ENCODE measurements at places on chromosomes 13 and 19.

- DNase-seq = no peak
Observed at GRCh38 chr19:11172576-11172975, 17.0 kb upstream of the SPC24 start.

DNA sequence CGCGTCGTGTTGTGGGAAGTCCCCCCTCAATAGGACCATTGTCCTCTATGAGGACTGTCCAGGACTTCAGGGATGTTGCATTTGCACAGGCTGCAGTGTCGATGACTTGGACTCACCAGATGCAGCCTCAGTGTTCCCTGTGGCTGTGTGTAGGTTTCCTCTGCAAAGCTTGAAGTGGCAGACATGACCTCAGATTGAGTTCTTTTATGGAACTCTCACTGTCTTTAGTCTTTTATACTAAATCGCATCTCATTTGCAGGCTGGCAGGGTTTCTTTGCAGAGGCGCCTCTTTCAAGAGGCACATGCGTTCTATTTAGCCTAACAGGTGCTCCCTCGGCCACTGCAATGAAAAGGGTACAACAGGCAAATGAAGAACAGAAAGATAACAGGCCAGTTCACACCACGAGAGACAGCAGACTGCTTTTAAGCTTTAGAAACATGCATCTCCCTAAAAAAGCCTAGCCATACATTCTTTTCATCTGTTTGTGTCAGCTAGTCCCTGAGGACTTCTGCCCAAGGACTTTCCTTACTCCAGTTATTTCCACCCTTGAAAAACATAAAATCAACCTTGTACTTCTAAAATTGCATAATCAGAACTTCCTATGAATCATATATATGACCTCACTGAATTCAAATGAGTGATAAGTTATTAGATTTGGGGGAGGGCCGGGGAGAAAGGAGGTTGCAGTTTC lies 118.4 kb downstream of the RAB20 start:
- DNase-seq = peak; percentile 78

DNA sequence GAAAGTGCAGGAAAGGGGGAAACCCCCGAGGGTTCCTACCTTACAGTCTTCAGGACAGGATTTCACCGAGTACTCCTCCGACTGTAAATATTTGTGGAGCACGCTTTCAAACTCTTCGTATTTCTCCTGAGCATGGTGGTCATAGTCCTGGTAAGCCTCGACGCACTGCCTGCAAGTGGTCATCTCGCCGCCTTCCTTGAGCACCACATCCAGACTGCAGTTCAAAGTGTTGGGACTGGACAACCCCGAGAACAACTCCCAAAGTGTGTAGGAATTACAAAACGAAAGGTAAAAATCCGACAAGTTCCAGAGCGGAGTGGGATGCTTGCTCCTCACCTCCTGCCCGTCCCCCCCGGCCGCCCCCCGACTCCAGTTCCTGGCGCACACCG lies 349.7 kb downstream of the LIG4 start:
- DNase-seq = peak; percentile 53

- no peak for DNase-seq
Observed at GRCh38 chr19:38204096-38204495, 19.9 kb downstream of the DPF1 start.

DNA sequence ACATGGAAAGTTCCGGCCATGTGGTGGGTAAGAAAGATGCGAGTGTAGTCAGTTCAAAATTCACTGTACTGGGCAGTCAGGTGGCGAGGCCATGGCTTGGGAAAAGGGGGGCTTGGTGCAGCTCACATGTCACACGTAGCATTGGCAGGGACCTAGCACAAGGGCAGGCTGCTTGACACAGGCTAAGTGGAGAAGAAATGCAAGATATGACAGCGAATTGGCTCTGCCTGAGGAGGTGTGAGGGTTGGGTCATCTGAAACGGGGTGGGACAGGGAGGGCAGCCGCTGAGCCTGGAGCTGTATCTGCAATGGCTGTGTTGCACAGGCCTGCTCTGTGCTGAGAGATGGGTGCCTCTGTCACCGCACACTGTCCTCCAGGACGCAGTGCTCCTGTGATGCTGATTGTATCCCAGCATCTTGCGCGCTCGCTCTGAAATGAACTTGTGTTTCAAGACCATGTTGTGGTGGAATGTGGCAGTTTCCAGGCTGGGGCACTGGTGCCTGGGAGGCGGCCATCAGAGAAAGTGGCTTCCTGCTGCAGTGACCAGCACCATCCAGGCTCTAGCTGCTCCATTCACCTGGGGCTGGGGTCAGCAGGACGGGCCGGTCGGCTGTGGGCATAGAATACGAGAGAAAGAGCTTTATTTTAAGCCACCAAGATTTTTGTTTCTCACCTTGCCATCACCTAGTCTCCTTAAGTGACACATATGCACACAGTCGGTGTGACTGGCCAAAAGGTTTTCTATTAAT lies 70.3 kb downstream of the TEX29 start:
- no peak for DNase-seq
